MG63 (cell line): ENCODE measurements at places on chromosomes 16 and 17. TPM values are rescaled to one million over a fixed set of nuclear protein-coding genes. Genes with fewer than 3 reads are reported as not detected.

- no peak for DNase-seq
These were observed 39.4 kb upstream of the CDH5 start for GRCh38 chr16:66326991-66327513.

- no peak for DNase-seq
These were observed 273.5 kb downstream of the KIF2B start for GRCh38 chr17:54096216-54096615.

DNA sequence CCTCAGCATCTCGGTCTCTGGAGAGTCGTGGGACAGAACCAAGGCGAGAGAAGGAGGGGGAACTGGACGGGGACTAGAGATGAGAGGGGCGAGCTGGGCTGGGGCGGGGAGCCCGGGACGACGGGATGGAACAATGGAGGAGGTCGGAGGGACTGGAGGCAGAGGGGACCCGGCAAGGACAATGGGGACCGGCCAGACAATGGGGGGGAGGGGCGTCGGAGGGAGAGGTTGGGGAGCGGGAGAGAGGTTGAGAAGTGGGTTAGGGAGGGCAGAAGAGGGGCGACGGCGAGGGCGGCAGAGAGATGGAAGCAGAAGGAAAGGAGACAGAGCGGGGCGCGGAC lies 719 bp downstream of the NGFR start:
- DNase-seq: no peak

GRCh38 chr16:72705801-72706200 lies 342.1 kb downstream of the ZFHX3 start:
- DNase-seq: no peak

- DNase-seq: no peak
These were observed 19.6 kb upstream of the DLX3 start for GRCh38 chr17:50014471-50015088.

GRCh38 chr17:58693208-58693607 lies 806 bp downstream of the RAD51C start:
- DNase-seq: no peak

DNA sequence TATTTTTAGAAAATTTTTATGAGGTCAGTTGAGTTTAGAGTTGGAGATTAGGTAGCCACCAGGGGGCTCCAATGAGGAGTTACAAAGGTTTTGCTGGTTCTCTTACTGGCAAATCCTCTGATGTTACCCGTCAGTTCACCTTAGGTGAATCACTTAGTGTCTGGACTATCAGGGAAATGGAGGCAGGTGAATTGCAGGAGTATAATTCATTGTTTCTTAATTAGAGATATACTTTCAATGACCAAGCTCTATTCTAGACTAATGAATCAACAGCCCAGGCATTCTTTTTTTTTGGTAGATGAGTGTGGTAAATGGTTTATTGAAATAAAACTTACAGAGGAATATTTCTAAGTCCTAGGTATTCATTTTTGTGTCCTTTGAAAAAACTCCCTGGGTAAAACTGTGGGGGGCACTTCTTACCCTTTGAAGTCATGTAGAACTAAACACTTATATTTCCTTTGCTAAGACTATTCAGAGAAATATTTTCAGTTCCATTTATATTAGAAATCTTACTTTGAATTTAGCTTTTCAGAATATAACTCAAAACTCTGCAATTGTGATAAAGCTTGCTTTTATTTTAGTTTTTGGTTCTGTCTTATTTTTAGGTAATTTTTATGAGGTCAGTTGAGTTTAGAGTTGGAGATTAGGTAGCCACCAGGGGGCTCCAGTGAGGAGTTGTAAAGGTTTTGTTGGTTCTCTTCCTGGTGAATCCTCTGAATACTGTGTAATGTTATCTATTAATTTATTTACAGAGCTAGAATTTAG lies 17.7 kb downstream of the PSMD11 start:
- peak; percentile 28 for DNase-seq

DNA sequence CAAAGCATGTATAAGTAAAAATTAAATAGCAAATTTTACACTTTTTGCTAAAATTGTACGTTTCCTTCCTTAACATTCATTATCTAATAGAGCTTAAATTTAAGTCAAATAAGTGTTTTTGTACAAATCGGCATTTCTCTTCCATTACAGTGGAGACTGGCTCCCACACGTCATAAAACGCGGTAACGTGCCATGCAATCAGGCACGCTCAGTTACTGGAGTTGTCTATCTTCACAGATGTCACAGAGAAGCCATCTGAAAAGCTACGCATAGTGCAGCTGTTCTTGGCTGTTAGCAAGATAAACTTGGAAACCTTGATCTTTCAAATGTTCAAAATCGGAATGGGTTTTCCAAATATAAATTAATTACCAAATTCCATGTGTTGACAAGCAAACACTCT lies 165.3 kb downstream of the STX8 start:
- DNase-seq: no peak

The PRPF8 gene
- total RNA-seq: 80.5 and 100 TPM in 2 replicates

The SLC43A2 gene
- total RNA-seq: 3.9 and 8.3 TPM in 2 replicates

The ETV4 gene
- total RNA-seq: 2.4 and 4.5 TPM in 2 replicates

The SMTNL2 gene
- not detected in 2 replicates for total RNA-seq

The SLC35G3 gene
- not detected in 2 replicates for total RNA-seq

The CCL13 gene
- total RNA-seq: not detected in 2 replicates
